ENCODE measurements at places on chromosomes 6 and 20. TPM values are rescaled to one million over a fixed set of nuclear protein-coding genes. Genes with fewer than 3 reads are reported as not detected.

Gene CFB
- total RNA-seq: not detected

Gene KIF25
- 0.15 TPM for total RNA-seq

Gene LHFPL5
- not detected for total RNA-seq

Gene LRFN2
- total RNA-seq: 0.28 TPM

Gene SEC63
- total RNA-seq: 8.1 TPM

Gene VSTM2L
- 2.7 TPM for total RNA-seq

Gene CNKSR3
- total RNA-seq: 8.7 TPM

Gene KCNK16
- total RNA-seq: not detected

Gene C6orf52
- 4.6 TPM for total RNA-seq

Gene FBXO5
- total RNA-seq: 52.1 TPM

Gene SNAI1
- 9.4 TPM for total RNA-seq

DNA sequence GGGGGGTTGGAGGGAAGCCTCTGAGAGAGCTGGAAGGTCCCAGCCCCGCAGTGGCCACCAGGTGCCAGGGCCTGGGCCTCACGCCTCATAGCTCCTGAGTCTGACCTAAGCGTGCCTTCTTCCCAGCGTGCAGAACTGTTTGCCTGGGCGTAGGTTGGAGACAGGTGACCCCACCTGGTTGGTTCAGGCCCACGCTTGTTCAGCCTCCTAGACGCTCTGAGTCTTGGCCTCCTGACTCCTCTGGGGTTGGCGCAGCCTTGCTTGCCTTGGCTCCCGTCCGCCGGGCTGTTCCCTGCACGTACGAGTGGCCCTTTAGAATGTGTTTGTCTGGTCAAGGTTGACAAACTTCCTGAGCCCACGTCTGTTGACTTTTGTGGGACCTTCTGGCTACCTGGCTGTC lies 70.8 kb downstream of the EYA2 start:
- DNase-seq: no peak

GRCh38 chr6:7124114-7124513 lies 16.4 kb downstream of the RREB1 start:
- DNase-seq: no peak

DNA sequence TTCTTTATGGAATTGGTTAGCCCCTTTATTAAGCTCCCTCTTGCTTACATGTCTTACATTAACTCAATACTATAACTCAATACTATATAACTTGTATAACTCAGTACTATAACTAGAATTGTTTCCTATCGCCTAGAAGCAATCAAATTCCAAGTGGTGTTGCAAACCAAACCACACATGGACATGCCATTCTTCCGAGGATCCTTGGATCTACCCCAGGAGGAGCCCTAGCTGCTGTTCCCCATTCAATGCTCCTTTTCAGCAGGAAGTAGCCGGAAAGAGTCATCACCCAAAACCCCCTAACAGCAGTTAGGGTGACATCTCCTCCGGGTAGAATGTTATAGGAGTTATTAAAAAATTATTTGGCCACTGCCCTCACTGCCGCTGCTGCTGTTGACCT lies 40.5 kb downstream of the PLN start:
- DNase-seq: no peak

DNA sequence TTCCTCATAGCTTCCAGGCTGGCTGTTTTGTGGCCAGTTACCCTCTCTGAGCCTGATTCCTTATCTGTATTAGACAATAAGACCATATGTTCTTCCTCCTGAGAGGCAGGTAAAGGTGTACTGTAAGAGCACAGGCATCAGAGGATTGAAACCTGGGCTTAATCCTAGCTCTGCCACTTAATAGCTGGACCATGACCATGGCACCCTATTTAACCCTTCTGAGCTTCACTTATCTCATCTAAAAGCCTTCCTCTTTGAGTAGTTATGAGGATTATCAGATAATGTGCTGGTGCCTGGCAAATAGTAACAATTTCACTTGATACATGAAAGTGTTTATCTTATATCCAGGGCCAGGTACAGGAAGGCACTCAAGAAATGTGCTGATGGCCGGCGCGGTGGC lies 34.9 kb downstream of the BCL2L1 start:
- DNase-seq: no peak

GRCh38 chr6:133621751-133622150 lies 267.2 kb upstream of the TCF21 start:
- no peak for DNase-seq

DNA sequence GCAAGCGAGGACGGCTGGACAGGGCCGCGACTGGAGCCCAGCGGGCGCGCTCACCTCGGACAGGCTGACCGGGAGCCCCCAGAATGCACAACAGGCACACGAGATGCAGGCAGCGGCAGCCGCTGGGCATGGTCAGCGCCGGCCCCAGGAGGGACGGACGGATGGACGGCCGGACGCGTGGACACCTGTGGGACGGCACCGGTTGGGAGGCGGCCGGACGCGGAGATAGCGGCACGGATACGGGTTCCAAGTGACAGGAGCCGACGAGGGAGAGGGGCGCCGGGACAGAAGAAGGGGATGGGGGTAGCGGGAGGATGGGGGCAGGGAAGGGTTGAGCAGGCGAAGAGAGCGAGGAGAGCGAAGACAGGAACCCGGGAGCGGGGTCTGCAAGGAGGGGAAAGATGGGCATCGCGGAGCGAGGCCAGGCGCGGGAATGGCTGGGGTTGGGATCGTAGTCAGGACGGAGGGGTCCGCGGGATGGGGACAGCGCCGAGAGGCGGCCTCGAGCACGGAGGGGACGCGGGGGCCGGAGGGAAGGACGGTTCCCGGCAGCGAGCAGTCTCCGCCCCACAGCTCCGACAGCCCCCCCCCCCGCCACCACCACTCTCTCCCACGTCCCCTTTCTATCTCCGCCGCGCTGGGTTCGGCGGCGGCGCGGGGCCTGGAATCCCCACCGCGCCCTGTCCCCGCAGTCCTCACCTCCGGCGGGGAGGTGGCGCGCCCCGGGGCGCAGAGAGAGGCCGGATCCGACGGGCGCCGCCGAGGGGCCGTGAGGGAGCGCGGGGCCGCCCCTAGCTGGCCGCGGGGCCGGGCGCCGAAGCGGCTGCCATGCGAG lies 435 bp downstream of the DLK2 start:
- DNase-seq: peak; percentile 95

DNA sequence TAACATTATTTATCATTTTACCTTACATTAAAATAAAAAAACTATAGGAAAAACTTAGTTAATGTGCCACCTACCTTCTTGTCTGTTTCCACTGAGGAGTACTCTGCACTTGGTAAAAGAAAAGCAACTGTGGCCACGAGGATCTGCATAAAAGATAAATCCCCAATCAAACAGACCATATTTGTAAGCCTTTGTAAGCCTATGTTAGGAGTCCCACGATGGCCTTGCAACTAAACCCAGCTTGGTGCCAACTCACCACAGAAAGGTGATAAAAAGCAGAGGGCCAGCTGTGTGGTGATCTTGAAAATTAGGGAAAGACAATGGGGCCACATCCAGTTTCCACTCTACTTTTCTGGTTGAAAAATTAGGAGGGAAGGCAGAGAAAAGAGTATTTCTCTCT lies 156.9 kb downstream of the INSM1 start:
- no peak for DNase-seq

DNA sequence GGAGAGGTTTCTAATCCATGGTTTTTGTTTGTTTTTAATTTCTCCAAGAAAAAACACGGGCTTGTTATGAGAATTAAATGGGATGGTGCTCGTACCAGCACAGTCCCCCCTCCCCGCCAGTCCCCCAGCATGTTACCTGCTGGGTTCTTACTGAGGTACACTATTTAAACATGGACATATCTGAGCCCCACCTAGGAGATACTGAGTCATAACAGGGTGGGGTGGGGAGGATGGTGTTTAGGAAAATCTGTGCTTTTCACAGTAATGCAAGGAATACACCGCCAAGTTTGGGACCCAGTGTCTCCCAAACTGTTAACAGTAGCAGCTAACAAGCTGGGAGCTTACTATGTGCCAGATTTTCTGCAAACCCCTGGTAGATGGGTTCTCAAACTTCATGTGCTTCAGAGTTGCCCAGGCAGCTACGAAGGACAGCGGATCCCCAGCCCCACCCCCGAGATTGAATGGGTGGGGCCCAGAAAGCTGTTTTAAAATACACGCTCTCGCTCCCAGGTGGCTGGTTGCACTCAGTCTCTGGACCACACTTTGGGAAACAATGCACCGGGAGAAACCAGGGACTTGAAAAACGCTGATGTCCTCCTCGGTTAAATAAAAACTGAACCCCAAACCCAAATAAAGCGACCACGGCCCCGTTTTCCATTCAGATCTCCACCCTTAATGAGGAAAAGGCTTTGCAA lies 995 bp downstream of the ZFP64 start:
- DNase-seq: peak; percentile 57

DNA sequence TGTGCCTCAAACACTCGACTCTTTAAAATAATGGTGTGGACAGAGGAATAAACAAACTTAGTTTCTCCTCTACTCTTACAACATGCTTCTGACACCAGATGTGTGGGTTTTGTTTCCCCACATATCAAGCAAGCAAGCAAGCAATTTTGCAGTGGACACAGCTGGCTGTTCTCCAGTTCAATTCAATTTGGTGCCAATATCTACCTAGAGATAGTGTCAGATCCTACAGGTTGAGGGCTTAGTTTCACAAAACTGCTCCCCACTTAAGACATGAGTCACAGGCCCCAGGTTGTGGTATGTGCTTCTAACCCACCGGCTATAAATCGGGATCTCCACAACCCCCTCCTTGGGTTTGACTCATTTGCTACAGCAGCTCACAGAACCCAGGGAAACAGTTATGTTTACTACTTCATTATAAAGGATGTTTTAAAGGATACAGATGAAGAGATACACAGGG lies 131.4 kb upstream of the TRAF3IP2 start:
- DNase-seq: no peak

- DNase-seq: no peak
These were observed 25.9 kb upstream of the AHCY start for GRCh38 chr20:34328928-34329677.

DNA sequence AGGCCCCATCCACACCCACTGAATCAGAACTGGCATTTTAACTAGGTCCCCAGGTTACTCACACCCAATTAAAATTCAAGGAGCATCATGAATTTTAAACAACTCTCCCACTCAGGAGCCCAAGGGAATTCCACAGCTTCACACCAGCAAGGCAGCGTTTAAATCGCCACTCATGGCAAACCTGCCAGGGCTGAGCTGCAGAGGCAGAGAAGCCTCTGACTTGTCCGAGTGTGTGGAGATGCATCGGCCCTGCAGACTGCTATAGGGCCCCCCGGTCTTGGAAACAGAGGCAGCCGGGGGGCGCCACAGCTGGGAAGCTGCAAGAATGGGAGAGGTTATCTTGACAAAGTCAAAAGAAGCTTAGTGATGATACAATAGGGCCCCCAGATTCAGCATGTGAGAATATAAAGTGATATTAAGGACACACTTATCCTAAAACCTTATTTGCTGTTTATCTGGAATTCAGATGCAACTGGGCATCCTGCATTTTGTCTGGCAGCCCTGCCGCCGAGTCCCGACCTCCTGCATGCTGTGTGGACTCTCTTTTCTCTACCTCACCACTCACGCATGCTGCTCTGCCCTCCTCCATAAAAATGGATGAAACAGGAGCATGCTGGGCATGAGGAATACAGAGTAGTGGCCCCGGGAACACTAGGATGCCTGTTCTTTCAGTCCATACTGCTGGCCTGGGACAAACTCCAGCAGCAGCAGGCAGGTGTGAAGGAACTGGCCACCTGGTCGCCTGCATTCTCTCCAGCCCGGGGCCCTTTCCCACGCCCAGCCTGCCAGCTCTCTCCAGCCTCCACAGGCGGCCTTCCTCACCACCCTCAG lies 126.1 kb downstream of the PXDC1 start:
- DNase-seq: peak; percentile 51

DNA sequence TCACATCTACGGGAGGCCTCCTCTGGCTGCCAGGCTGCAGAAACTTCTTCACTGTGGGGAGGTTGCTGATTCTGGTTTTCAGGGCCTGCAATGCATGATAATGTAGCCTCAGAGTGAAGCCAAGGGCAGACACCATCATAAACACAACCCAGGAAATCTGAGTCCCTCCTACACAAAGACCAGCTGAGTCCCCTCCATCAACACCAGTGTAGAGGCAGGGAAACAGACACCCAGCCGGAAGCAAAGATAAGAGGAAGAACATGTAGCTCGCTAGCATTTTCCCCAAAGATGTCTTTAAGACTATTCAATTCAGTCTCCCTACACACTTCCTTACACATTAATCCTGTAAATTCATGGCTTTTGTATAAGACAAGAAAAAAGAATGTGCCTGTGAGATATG lies 23.6 kb downstream of the GSTA2 start:
- no peak for DNase-seq

GRCh38 chr6:53894091-53894490 lies 99.3 kb downstream of the LRRC1 start:
- no peak for DNase-seq

GRCh38 chr6:139262519-139263300 lies 29.1 kb downstream of the TXLNB start:
- no peak for DNase-seq

GRCh38 chr6:30002871-30003270 lies 58.2 kb upstream of the POLR1H start:
- DNase-seq: no peak

DNA sequence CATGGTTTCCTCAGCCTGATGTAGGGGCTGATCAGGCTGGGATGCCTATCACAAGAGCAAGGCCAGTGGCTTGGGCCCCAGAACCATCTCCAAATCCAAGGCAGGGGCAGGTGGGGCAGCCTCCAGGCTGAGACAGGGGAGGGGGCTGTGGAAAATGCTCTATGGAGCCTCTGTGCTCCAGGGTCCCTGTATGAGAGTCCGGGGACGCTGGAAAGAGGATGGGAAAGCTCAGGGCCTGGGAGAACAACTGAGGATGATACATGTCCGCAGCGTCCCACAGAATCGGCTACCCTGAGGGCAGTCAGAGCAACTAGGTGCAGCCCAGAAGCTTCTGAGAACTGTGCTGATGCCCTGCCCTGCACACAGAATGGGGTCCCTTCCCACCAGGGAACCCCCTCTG lies 43.4 kb downstream of the CPXM1 start:
- no peak for DNase-seq

DNA sequence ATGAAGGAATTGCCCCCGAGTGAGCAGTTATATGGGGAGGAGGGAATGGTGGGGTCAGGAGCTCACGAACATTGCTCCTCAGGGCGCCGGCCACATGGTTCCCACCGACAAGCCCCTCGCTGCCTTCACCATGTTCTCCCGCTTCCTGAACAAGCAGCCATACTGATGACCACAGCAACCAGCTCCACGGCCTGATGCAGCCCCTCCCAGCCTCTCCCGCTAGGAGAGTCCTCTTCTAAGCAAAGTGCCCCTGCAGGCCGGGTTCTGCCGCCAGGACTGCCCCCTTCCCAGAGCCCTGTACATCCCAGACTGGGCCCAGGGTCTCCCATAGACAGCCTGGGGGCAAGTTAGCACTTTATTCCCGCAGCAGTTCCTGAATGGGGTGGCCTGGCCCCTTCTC lies 7.2 kb downstream of the CTSA start:
- DNase-seq: no peak

GRCh38 chr20:53706466-53707370 lies 113.1 kb upstream of the ZNF217 start:
- no peak for DNase-seq

GRCh38 chr6:148805777-148806176 lies 58.9 kb downstream of the UST start:
- DNase-seq: no peak

Data from H7 (cell line).